Stimulated activated CD4-positive, alpha-beta T cell treated with anti-CD3 and anti-CD28 coated beads, Interleukin-4, amount 100 ng/mL, for 1 hour (primary cell): ENCODE measurements at places on chromosomes 16 and 17.

- DNase-seq, result peak; percentile 38
Measured at GRCh38 chr17:48544349-48545021, 424 bp downstream of the HOXB2 start.

- DNase-seq, result peak; percentile 28
Measured at GRCh38 chr17:42342242-42343008, 45.8 kb downstream of the STAT3 start.

DNA sequence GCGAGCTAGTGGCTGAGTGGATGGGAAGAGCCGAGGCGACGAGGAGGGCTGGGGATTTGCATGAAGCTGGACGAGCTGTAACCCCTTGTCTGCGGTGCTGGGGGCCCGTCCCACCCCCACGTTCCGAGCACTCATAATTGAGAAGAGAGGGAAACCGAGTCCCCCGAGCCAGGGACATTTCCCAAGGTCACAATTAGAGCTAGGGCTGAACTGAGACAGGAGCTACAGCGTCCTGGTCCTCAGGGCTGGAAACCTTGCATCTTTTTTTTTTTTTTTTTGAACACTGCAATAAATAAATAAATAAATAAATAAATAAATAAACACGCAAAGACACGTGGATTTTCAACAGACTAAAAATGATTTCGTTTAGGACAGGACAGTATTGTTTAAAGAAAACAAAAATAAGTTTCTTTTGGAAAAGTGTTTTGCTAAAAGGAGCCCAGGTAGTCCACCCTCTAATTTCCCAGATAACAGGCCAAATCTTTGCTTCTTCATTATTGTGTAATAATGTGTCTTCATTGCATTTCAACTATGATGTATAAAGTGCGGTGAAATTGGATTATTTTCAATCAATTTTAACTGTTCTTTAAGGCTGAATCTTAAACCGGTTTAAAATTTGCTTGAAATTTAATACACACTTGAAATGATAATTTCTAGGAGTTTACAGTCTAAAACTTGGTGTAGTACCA is 992 bp downstream of the GDPD1 start:
- no peak for DNase-seq

- DNase-seq, result no peak
Measured at GRCh38 chr16:89842471-89843408, 14.5 kb downstream of the SPIRE2 start.

DNA sequence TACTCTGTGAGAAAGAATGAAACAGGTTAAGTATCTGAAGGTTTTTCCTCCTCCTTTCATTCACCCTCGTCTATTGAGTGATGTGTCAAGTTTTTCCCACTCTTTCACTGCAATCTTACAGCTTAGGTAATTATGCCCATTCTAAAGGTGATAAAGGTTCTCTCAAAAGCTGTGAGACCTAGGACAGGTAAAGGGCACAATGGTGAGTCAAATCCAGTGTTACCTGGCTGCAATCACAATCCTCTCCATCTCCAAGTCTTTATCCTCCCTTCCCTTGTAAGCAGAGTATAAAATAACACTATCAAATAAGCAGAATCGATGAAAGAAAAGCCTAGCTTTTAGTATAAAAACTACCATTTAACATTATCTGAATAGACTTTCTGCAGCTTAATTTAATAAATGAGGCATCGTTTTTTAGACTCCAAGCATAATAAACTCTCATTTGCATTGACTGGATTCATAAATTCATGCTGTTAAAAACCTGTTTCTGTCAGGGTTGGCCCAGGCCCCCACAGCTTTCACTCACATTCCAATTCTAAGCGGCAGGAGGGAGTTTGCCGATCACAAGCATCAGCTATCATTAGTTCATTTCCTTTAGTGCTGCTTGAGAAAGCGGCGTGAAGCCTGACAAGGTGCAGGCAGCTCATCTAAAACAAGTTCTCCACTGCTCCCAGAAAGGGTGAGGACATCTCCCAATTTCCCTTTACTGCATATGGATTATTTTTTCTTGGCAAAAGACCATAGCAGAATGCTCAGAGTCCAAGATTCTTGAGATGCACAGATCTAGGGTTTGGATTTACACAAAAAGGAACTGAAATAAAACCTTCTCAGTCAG is 67.8 kb downstream of the CDH8 start:
- no peak for DNase-seq

DNA sequence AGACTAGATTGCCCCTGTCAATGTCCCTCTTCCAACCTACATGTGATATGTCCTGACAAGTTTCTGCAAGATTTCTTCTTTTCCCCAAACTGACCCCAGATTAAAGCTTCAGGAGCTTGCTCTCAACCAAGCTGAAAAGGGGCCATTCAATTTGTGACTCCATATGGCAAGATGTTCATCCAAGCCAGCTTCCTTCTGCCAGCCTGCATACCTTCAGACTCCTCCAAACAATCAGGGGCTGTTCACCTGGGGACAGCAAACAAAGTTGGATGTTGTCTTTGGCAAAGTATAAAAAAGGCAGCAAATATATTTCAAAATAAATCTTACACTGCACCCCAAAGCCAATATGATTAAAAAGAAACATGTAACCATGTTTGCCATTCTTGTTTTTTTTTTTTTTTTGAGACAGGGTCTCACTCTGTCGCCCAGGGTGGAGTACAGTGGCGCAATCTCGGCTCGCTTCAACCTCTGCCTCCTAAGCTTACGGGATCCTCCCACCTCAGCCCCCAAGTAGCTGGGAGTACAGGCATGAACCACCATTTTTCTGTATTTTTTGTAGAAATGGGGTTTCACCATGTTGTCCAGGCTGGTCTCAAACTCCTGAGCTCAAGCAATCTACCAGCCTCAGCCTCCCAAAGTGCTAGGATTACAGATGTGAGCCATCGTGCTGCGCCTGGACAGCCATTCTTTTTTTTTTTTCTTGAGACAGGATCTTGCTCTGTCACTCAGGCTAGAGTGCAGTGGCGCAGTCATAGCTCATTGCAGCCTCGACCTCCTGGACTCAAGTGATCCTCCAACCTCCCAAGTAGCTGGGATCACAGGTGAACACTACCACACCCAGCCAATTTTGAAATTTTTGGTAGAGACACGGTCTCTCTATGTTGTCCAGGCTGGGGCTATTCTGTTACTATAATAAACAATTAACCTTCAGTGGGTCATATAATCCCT is 50.0 kb upstream of the AKAP1 start:
- no peak for DNase-seq
